ENCODE measurements at places on chromosomes 3 and 15.

DNA sequence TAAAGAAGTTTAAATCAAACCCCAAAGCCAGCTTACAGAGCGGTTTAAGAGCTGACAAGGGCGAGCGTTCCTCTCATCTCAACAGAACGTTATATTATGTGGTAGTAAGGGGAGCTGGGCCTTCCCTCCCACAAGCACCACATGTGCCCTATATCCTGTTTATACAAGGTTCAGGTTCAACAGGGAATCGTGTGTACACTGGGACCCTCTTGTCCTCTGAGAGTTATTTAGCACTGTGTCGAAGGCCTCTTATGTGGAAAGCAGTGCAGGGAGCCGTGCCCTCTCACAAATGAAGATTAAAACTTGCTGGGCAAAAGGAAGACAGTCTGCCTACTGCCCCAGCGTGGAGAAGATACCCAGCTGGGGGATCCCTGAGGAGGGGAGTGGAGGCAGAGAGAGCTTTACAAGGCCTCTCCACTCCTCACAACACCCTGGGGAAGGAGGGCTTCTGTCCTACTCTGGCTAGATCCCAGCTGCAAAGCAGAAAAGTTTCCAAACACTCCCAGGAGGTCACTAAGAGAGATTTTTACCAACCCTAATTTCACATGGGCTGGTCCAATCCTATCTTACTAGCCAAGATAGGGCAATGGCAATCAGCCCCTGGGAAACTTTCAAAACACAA, 2.9 kb downstream of the TLE3 start:
- no peak for DNase-seq

DNA sequence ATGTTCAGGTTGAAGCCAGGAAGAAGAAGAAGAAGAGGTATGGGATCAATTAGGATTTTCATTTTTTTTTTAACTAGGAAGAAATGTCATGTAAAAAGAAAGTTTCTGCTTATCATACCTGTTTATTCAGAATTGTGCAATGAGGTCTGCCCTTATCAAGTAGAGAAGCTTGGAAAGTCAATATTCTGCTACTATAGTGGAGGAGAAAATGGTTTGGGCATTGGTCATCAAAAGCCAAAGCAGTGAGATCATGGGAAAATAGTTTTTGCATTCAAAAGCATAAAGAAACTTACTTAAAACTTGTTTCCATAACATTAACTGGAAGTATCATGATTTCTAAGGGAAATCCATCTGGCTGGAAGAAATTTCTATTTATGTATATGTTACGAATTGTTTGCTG, 1239.2 kb downstream of the NSUN3 start:
- no peak for DNase-seq

GRCh38 chr15:82851981-82852511, 42.6 kb downstream of the WHAMM start:
- DNase-seq = no peak

GRCh38 chr15:80434926-80435720, 30.9 kb downstream of the ARNT2 start:
- no peak for DNase-seq

DNA sequence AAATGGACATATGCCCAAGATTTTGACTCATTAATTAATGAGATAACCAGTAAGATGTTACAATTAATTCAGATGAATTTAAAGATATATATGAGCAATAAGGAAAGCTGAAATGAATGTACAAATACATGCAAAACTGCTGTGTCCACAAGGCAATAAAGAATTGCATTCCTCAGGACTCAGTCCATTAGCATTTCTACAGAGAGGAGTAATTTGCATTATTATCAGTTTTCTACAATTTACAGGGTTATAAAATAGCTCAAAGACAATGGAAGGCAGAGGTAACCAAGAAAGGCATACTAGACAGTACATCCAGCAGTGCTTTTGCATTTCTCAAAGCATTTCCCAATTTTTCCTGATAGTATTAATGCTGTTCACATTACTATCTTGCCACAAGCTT, 377.1 kb upstream of the GOLIM4 start:
- DNase-seq = no peak

DNA sequence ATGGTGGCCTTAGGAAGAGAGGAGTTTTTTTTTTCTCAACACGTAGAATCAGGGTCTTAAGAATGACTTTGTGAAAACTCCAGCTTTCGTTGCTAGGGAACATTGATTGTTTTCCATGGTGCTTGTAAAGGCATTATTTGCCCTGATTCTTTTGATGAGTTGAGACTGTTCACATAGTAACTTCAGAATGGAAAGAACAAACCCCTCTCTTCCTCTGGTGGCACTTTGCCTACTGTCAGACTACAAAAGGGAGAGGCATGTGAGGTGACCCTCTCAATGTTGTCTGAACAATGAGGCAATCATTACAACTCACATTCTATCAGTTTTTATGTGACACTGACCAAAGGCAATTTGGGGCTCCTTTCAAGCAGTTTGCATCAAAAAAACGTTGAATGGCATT, 477.8 kb downstream of the FGF12 start:
- no peak for DNase-seq

DNA sequence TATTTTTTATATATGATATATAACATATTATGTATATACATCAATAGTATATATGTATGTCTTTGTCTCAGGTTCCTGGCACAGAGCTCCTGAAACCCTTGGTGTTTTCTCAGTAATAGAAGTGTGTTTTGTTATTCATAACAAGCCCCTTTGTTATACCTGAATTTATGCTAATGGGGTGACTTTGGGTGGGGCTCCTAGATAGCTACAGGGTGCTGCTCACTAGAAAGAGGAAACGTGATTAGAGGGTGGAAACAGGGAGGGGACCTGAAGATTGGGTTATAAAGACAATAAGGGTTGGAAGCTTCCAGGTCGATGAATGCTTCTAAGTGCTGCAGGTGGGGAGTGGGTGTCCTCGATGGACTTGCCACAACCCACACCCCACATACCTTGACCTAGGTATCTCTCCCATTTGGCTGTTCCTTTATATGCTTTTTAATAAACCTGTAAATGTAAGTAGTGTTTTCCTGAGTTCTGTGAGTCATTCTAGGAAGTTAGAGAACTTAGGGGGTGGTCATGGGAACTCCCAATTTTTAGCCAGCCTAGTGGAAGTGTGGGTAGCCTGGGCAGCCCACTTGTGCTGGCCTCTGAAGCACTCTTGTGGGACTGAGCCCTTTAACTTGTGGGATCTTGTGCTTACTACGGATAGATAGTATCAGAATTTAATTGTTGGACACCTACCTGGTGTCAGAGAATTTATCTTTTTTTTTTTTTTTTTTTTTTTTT, 36.9 kb upstream of the C15orf39 start:
- DNase-seq = no peak

GRCh38 chr15:60507596-60508424, 28.9 kb upstream of the ICE2 start:
- peak; percentile 72 for DNase-seq

Measured in GM13976 (cell line).